ENCODE measurements at places on chromosomes 12 and 14.

DNA sequence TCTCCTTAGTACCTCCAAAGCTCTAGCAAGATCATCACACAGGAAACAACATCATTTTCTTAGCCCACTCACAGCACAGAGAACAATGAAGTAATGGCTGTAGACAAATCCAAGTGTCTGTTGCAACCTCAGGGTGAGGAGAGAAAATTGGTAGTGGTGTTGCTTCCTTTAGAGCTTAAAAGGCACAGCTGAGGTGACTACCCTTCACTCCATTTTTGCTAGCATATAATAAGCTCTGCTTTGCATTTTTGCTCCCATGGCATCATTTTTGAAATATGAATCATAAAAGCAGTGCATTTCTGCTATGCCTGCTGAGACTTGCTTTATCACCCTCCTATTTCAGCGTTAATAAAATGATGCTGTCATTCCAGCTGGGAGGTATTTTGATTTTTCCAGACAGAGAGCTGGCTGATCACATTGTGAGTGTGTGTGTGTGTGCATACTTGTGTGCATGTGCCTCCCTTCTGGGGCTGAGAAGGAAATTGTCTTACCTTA lies 18.5 kb upstream of the PCNX1 start:
- no peak for DNase-seq

DNA sequence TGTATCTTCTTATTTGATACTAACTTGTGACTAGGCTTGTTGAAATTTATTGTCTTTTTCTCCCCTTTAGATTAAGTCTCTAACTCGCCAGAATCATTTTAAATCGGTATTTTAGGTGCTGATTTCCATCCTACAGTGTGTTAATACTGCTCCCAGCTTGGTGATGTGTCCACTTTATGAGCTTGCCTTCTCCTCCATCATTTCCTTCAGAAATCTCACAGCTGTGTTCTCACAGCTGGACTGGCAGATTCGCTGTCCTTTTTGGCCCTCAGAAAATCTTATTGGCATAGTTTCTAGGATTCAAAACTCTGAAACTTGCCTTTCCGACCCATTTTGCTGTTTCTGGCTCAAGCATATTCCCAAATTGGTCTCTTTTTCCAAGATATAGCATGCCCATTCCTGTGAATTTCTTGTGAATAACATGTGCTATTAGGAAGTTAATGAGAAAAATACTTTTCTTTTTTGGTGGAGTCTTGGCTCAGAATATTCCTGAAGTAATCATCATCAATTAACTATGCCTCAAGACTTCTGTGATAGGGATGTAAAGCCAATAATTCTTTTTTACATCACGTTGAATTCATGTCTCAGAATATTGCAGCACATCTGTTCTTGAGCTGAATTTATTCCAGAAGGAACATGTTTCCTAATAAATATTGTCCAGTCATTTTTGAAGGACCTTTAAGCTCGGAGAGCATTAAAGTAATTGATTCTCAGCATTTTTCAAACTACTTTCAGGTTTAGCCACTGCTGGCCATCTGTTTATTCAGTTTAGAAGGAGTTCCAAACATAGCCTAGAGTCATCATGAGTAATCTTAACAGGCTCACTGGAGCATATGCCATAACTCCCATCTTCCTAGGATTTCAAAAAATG lies 50.0 kb upstream of the USP44 start:
- DNase-seq: no peak

DNA sequence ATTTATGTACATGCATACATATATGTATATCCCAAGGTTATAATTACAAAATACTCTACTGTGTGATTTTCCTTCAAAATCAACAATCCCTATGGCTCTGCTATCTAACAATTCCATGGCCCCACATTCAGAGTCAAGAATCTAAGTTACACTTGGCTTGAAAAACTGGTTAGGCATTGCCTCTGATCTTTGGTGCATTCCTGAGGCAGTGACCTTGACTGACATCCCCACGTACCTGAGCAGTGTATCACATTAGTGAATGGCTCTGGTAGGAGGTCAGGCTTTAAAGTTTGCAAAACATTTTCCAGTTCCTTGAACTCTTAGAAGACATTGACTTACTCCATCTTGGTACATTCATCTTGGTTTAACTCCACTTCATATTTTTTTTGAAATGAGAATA lies 8.5 kb upstream of the STON2 start:
- no peak for DNase-seq

- no peak for DNase-seq
Measured at GRCh38 chr12:5293773-5294172, 138.1 kb upstream of the NTF3 start.

- DNase-seq: no peak
Measured at GRCh38 chr12:120529641-120530417, 871 bp upstream of the COQ5 start.

DNA sequence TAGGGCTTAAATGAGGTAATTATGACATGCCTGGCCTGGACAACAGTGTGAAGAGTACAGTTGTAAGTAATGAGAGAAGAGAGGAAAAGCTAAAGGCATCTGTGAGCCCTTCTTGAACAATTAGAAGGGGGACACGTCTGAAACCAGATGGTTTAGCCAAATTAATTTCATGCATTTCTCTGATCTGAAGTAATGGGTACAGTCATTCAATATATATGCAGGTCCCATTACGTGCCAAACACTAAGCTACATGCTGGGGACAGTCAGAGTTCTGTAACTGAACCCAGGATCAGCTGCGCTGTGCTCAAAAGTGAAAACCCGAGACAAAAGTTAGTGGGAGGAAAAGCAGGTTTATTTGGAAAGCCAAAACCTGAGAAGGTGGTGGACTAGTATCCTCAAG lies 207.2 kb upstream of the TMTC1 start:
- DNase-seq: no peak

- DNase-seq: no peak
Measured at GRCh38 chr12:76226397-76226796, 121.8 kb downstream of the BBS10 start.

GRCh38 chr14:77804592-77804991 lies 4.7 kb downstream of the ADCK1 start:
- no peak for DNase-seq

DNA sequence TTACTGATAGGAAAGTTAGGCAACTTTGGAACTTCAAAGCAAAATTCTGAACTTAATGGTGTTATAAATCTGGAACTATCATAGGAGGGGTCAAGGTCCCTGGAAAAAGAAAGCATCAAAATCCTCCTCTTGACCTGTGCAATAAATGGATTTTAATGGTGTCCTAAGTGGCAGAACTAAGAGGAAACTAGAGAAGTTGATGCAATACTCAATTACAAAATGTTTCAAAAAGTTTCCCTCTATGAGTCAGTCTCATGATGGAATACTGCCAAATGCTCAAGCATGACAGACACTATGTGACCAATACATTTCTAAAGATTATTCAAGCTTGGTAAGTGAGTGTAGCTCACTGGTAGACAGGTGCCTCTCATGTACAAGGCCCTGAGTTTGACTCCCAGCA lies 47.7 kb upstream of the ERGIC2 start:
- DNase-seq: no peak

DNA sequence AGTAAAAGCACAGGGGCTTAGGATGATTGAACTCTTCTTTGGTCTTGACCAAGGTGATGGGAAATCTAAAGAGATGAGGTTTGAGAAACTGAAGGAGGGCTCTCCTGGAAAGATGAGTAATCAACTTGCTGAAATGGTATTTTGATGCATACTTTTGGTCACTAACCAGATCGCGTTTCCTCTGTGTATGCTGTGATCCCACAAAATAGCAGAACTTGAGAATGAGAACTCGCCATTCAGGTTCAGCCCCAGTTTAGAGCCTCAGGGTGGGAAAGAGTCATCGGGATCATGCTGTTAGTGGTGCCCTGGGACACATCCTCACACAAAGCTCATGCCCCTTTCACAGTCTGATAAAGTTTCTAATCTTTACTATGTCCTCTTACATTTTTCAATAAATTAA lies 488.8 kb downstream of the ETNK1 start:
- no peak for DNase-seq

DNA sequence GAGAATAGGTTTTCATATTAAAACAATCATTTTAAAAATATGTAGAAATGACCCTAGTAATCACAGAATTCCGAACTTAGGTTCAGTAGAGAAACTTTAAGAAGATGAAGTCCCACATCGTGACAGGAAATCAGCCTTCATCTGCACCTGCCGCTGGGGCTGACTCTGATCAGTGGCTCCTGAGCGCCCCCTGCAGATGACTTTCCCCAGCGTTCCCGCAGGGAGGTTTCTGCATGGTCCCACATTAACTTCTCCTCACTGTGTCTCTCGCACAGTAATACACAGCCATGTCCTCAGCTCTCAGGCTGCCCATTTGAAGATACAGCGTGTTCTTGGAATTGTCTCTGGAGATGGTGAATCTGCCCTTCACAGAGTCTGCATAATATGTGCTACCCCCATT lies 1131.1 kb downstream of the TMEM121 start:
- no peak for DNase-seq

DNA sequence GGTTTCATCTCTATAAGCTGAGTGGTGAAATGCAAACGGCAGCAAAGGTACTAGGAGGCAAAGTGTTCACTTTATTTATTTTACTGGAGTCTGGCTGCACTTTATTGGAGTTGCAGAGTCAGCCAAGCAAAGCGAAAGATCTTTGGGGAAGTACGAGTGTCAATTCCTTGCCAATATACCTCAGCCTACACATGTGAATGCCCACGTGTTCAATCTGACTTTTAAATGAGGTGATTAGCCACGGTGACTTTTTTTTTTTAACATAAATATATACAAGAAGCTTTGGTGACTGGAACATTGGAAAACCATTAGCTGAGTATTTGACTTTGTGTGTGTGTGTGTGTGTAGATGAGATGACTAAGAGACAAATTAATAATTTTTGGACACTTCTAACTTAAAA lies 178.8 kb downstream of the NTS start:
- no peak for DNase-seq

- peak; percentile 50 for DNase-seq
Measured at GRCh38 chr12:34389378-34390170, 367.3 kb downstream of the ALG10 start.

DNA sequence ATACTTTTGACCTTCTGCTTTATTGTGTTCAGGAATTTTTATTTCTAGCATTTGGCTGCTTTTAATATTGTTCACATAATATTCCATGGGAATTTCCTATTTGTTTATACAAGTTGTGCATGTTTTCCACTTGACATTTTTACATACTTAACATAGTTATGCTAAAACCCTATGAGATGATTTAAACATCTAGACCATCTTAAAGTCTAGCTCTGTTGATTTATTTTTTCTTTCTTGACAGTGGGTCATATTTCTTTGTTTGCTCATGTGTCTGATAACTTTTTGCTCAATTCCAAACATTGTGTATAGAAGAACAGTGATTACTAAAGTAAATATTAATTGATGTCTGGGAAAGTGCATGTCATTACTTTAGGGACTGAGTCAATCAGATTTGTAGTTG lies 202.1 kb upstream of the PDZRN4 start:
- no peak for DNase-seq

GRCh38 chr12:54558311-54558710 lies 8.9 kb downstream of the PDE1B start:
- no peak for DNase-seq

DNA sequence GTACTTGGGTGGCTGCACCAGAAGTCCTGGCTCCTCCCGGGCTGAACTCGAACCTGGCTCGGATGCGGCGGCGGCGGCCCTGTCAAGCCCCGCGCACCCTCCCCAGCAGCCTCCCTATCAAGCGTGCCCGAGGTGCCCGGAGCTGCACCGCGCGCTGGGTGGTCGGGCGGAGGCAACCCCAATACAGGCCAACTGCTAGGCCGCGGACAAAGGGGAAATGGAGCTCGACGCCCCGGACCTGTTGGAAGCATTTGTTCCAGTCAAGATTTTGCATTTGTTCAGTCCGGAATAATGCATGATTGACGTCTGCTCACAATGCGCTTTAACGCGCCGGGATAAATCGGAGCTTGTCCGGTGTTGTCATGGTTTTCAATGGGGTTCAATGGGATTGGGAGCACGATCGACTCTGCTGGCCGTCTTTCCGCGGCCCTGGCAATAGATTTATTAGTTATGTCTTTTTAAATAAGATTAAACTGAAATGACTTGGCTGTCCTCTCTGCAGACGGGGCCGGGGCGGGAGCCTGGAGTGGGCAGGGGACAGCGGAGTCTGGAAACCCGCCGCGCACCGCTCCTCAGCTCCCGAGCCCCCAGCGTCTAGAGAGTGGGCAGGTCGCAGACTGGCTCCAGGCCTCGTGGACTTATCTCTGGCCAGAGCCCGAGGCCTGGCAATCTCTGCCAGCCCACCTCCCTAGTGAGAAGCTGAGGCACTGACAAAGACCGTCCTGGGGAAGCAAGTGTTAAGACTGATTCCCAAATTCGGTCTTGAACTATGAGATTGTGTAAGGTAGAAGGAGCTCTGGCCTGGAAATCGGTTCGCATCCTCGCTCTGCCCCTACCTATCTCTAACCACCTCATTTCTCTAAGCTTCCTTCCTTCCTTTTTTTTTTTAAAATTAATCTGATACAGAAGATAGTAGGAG lies 1.7 kb upstream of the NKX2-8 start:
- DNase-seq: no peak

DNA sequence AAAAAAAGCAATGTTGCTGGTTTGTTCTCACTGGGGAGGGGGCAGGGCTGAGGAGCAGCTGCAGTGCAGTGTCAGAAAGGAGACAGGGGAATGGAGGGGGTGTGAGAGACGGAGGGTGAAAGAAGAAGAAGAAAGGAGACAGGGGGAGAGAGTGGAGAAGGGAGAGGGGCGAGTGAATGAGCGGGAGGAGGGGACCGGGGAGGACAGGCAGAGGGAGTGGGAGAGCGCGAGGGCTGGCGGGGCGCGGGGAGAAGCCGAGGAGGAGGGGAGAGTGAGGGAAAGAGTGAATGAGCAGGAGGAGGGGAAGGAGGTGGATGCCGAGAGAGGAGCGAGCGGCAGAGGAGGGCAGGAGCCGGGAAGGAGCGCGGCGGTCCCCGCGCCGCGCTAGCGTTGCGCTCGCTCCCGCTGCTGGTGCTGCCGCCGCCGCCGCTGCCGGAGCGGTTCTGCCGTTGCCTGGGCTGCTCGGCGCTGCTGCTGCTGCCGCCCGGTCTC lies at the start of gene NOVA1:
Gene NOVA1 (minus strand): TSS at position 445 of the 492 bp plus-strand sequence. CDS start 597 bp downstream, outside the sequence.
- peak; percentile 64 for DNase-seq

GRCh38 chr12:5586201-5586600 lies 154.3 kb downstream of the NTF3 start:
- DNase-seq: no peak

DNA sequence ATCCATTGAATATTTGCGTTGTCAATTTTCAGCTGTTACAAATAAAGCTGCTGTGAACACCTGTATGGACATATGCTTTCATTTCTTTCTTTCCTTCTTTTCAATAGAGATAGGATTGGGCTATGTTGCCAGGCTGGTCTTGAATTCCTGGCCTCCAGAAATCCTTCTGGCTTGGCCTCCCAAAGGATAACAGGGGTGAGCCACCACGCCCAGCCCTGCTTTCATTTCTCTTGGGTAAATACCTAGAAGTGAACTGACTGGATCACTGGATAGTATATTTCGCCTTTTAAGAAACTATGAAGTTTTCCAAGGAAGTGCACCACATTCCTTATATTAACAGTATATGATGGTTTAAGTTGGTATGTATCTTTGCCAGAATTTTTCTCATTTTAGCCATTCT lies 32.3 kb upstream of the EAPP start:
- no peak for DNase-seq

DNA sequence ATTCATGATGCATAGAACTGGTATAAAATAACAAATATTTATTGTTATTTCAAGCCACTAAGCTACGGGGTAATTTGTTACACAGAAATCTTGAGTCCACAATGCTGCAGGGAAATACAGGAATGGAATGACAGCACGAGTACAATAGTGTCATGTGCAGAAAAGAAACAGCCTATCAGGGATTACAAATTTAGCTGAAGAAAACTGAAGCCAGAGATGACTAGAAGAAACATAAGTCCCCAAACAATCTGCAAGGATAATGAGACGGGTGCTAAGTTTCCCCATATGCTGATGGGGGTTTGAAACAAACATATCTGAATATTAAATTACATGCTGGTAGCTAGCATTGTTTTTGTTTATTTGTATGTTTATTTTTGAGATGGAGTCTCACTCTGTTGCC lies 8.9 kb downstream of the ARMH4 start:
- no peak for DNase-seq
